ENCODE measurements at places on chromosomes 7 and 10. TPM values are rescaled to one million over a fixed set of nuclear protein-coding genes. Genes with fewer than 3 reads are reported as not detected.

Gene HOXA2
- not detected for total RNA-seq

Gene TAS2R5
- 4.4 TPM for total RNA-seq

Gene EN2
- total RNA-seq = under 0.01 TPM

Gene CALCR
- total RNA-seq = not detected
